ENCODE measurements at places on chromosomes 1 and 21. TPM values are rescaled to one million over a fixed set of nuclear protein-coding genes. Genes with fewer than 3 reads are reported as not detected.

GRCh38 chr21:25490742-25491141 is 116.5 kb downstream of the MRPL39 start:
- no peak for DNase-seq

DIO1 gene
- not detected for total RNA-seq

GRCh38 chr1:228094432-228095016 is 8.6 kb downstream of the C1orf35 start:
- no peak for DNase-seq

SYNC gene
- 22.1 TPM for total RNA-seq

DNA sequence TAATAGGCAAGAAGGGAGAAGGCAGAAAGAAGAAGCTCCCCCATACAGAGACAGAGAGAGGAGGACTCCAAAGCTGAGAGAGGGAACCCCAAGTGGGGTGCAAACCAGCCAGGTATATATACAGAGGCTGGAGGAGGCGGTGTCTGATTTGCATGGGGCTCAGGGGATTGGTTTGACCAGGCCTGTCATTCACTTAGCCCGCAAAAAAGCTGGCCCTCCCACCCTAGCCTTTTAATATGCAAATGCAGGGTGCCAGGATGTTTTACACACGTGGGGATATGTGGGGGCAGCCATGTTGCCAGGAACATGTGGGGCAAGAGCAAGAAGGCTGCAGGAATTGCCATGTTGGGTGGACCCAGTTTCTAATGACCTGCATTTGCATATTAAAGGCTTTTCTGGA is 37.0 kb upstream of the TENT5B start:
- DNase-seq, result no peak

DNA sequence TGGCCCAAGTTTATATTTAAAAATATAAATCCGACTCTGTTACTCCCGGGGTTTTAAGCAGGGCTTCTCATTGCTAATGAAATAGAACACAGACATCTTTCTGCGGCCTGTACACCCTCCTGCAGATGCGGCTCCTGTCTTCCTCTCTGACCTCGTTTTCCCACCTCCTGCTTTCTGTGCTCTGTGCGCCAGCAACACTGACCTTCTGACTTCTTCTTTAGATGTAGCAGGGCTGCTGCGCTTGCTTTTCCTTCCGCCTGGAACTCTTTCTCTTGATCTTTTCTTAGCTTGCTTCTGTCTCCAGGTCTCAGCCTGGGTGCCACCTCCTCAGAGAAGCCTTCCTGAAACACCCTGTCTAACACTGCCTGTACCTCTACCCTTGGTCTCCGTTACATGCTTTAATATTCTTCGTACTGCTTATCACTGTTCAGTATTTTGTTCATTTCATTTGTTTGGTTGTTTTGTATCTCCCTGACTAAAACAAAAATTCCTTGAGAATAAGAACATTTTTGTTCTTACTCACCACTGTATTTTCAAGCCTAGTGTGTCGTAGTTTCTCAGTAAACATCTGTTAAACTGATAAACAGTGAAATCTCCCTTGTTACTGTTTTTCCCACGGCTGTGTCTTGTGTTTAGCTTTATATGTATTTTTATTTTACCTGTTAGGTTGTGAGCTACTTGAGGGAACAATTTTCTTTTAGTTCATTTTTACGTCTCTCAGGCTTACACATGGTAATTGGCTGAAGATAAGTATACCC is 79.0 kb downstream of the ST3GAL3 start:
- no peak for DNase-seq

GRCh38 chr1:155207806-155208540 is at the start of gene THBS3:
THBS3 (minus strand) TSS chr1:155207897; CDS start chr1:155207876, 21 bp downstream.
- DNase-seq, result peak; percentile 68

DNA sequence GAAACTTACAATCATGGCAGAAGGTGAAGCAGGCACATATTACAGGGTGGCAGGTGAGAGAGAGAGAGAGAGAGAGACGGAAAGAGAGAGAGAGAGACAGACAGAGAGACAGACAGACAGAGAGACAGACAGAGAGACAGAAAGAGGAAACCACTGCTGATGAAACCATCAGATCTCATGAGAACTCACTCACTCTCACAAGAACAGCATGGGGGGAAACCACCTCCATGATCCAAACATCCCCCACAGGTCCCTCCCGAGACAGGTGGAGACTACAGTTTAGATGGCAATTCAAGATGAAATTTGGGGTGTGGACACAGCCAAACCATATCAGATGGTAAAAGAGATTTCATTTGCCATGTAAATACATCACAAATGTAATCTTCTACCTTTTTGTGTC is 708.1 kb downstream of the MRPL39 start:
- no peak for DNase-seq

ASCL5 gene
- total RNA-seq, result not detected

MTMR11 gene
- total RNA-seq, result 2.0 TPM

DNA sequence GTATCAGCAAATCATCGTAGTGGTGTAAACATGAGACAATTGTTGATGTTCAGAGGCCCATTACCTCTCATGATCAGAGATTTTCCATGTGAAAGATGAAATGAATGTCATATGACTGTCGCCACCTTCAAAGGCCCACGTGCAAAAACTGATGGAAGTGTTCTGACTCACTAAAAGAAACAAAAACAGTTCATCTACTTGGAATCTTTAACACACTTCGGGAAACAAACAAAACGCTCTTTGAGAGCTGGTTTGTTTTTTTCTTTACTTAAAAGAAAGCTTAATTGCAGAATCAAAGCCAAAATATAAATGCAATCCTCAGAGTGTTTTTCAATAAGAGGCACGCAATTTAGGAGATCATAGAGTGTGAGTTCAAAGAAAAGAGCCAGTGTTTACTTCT is 100.8 kb downstream of the PLPPR4 start:
- no peak for DNase-seq

MNDA gene
- total RNA-seq, result 2.9 TPM

- no peak for DNase-seq
Observed at GRCh38 chr1:207711285-207711684, 40.6 kb upstream of the CD46 start.

APP gene
- total RNA-seq, result 292 TPM

DNA sequence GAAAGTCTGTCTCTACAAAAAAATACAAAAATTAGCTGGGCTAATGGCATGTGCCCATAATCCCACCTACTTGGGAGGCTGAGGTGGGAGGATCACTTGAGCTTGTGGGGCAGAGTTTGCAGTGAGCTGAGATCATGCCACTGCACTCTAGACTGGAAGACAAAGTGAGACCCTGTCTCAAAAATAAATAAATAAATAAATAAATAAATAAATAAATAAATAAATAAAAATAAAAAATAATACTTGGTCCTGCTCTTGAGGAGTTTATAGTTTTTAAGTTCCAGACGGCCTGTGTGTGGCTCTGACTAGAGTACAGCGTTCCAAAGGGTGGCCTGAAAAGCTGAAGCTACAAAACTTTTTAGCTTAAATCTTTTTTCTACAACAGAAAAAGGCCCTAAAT is 35.1 kb downstream of the PCSK9 start:
- DNase-seq, result no peak

DNA sequence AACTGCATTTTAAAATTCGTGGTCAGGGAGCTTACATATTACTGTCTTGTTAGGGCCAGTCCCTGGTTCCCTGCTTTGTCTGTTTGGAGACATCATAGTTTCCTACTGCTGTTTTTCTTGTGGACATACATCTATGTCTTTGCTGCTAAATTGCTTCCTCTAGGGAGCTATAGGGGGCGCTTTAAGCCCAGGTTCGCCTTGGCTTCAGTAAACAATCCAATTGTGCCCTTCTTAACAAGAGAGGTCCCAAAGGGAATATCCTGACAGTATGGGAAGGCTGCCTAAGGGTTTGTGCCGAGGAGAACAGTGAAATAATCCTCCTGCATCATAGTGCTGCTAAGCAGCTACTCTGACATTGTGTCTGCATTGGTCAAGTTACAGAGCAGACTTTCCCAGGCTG is 112.5 kb downstream of the USH2A start:
- no peak for DNase-seq

GRCh38 chr1:22249928-22250680 is 107.2 kb upstream of the WNT4 start:
- no peak for DNase-seq

OR2L5 gene
- total RNA-seq, result not detected
